ENCODE measurements at places on chromosomes 11 and 22. TPM values are rescaled to one million over a fixed set of nuclear protein-coding genes. Genes with fewer than 3 reads are reported as not detected.

Gene C22orf42
- not detected for total RNA-seq

GRCh38 chr11:76267556-76267955 is 61.3 kb upstream of the WNT11 start:
- no peak overlapping the region for H3K27ac ChIP-seq
- no peak for DNase-seq
- no peaks in the 10 kb centered on the region for H3K36me3 ChIP-seq
- H3K4me3 ChIP-seq = no peak overlapping the region

Gene LRRC55
- total RNA-seq = not detected

- H3K4me1 ChIP-seq = no peaks in the 10 kb centered on the region
- DNase-seq = no peak
- no peaks in the 10 kb centered on the region for H3K36me3 ChIP-seq
- no peak overlapping the region for H3K27ac ChIP-seq
- no peak overlapping the region for H3K4me3 ChIP-seq
Measured at GRCh38 chr22:45526281-45526680, 23.6 kb downstream of the FBLN1 start.

DNA sequence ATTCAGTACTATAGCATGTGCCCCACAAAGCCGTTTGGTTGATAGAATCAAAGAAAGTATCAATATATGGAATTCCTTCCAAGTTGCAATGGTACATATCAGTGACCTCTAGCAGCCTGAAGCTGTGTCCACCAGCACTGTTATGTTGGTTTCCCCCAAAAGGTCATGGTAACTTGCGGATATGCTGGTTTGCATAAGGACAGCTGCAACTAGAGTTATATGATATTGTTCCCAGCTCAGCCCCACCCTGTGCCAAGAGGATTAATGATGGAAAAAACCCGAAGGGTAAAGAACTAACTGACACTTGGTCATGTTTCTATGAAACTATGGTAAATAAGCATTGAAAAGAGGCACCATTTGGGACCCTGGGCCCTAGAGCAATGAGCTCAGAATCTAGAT is 93.5 kb downstream of the PDHX start:
- no peak for DNase-seq
- no peak overlapping the region for H3K27ac ChIP-seq
- no peaks in the 10 kb centered on the region for H3K36me3 ChIP-seq
- peaks cover 4% of the 10 kb centered on the region for H3K27me3 ChIP-seq
- H3K4me1 ChIP-seq = peaks cover 60% of the 10 kb centered on the region
- H3K4me3 ChIP-seq = no peak overlapping the region

Gene CALCA
- total RNA-seq = not detected

DNA sequence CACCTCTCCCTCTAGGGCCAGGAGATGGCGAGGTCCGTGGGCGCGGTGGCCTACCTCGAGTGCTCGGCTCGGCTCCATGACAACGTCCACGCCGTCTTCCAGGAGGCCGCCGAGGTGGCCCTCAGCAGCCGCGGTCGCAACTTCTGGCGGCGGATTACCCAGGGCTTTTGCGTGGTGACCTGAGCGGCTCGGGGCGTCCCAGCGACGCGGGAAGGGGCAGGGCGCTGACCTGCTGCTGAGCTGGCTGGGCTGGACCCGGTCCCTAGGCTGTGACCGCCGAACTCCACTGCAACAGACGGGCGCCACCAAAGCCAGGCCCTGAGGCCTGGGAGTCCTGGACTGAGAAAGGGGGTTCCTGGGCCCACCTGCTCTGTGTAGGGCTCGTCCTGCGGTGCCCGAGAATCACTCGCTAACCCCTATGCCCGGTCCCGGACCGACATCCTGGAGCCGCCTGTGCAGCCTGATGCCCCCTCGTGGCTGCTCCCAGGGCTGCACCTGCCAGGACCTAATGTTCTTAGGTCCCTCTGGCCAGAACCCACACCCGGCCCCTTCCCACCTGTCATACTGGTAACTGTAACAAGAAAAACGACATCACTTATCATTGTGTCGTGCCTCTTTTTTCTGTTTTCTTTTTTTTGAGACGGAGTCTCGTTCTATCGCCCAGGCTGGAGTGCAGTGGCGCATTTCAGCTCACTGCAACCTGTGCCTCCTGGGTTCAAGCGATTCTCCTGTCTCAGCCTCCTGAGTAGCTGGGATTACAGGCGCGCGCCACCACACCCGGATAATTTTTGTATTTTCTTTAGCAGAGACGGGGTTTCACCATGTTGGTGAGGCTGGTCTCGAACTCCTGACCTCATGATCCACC is 15.0 kb downstream of the RHOD start:
- no peaks in the 10 kb centered on the region for H3K36me3 ChIP-seq
- peak overlapping the region; percentile 3 for H3K4me3 ChIP-seq
- peak; percentile 87 for DNase-seq
- H3K4me1 ChIP-seq = peaks cover 4% of the 10 kb centered on the region

DNA sequence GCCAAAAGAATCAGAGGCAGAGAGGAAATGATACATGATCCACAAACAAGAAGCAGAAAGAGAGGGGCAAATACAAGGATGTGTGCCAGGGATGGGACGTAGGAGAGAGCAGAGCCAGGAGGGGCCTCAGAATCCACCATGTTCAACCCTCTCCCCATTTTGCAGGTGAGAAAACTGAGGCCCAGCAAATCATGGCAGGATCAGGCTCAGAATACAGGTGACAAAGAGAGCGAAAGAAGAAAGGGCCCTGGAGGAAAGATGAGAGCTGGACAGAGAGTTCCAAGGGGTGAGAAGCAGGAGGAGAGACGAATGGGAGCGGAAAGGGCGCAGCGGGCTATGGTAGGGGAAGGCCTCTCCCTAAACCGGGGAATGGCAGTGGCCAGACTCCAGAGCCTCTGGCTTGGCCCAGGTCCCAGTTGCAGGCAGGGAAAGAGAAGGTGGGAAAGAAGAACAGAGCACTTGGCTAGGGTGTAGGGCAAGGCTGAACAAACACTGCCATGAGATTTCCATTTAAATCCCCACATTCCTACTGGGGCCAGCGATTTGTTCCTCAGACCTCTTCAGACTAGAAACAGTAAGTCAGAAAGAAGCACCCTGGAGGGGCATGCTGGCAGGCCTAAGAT is 44.4 kb upstream of the TSKU start:
- no peaks in the 10 kb centered on the region for H3K4me1 ChIP-seq
- no peak overlapping the region for H3K27ac ChIP-seq
- DNase-seq = no peak
- H3K4me3 ChIP-seq = no peak overlapping the region
- H3K36me3 ChIP-seq = no peaks in the 10 kb centered on the region
- H3K27me3 ChIP-seq = peaks cover 2% of the 10 kb centered on the region

GRCh38 chr22:39114112-39114511 is 17.1 kb downstream of the APOBEC3H start:
- DNase-seq = no peak
- no peaks in the 10 kb centered on the region for H3K36me3 ChIP-seq
- peaks cover 55% of the 10 kb centered on the region for H3K4me1 ChIP-seq
- H3K27me3 ChIP-seq = no peaks in the 10 kb centered on the region
- H3K27ac ChIP-seq = peak overlapping the region; percentile 30

GRCh38 chr11:32388871-32389770 is 46.2 kb downstream of the WT1 start:
- no peak for DNase-seq
- H3K27ac ChIP-seq = no peak overlapping the region
- H3K27me3 ChIP-seq = peaks cover 5% of the 10 kb centered on the region

- peaks cover 50% of the 10 kb centered on the region for H3K27me3 ChIP-seq
- no peak overlapping the region for H3K4me3 ChIP-seq
- no peak overlapping the region for H3K27ac ChIP-seq
- H3K36me3 ChIP-seq = no peaks in the 10 kb centered on the region
Measured at GRCh38 chr22:36702842-36703215, 723 bp downstream of the CACNG2 start.

Gene PARVG
- total RNA-seq = 58.5 TPM

Gene OR5M11
- not detected for total RNA-seq

GRCh38 chr11:107824668-107825369 is 33.8 kb downstream of the SLC35F2 start:
- H3K27me3 ChIP-seq = no peaks in the 10 kb centered on the region
- H3K4me3 ChIP-seq = no peak overlapping the region
- DNase-seq = no peak
- H3K4me1 ChIP-seq = peaks cover 14% of the 10 kb centered on the region

DNA sequence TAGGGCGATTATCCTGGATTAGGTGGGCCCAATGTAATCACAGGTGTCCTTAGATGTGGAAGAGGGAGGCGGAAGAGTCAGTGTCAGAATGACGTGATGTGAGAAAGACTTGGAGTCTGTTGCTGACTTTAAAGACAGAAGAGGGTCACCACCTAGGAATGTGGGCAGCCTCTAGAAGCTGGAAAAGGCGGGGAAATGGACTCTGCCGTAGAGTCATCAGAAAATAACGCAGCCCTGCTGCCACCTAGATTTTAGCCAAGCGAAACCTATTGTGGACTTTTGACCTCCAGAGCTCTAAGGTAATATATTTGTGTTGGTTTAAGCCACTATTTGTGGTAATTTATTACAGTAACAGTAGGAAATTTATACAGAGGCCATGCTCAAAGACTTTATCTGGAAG is 4.8 kb downstream of the DDX10 start:
- H3K36me3 ChIP-seq = peaks cover 8% of the 10 kb centered on the region
- no peak for DNase-seq
- H3K27ac ChIP-seq = no peak overlapping the region
- no peaks in the 10 kb centered on the region for H3K27me3 ChIP-seq
- peaks cover 48% of the 10 kb centered on the region for H3K4me1 ChIP-seq
- no peak overlapping the region for H3K4me3 ChIP-seq

DNA sequence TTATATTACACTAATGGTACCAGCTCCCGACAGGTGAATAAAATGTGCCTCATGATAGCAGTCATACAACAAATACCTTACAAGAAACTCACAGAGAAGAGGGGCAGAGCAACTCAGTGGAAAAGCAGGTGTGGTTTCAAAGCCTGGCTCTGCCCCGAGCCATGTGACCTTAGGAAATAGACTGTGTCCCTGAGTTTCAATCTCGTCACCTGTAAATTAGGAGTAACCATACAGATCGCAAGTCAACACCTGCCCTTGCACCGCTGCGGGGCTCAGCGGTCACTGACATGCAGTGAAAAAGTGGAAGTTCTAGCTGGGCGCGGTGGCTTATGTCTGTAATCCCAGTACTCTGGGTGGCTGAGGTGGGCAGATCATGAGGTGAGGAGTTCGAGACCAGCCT is 11.9 kb upstream of the MRTFA start:
- peak overlapping the region; percentile 9 for H3K27ac ChIP-seq
- no peak for DNase-seq
- H3K4me3 ChIP-seq = no peak overlapping the region
- no peaks in the 10 kb centered on the region for H3K27me3 ChIP-seq
- no peaks in the 10 kb centered on the region for H3K36me3 ChIP-seq
- H3K4me1 ChIP-seq = peaks cover 24% of the 10 kb centered on the region

Gene KRTAP5-7
- not detected for total RNA-seq

GRCh38 chr11:133362156-133362555 is 170.1 kb downstream of the OPCML start:
- no peaks in the 10 kb centered on the region for H3K27me3 ChIP-seq
- H3K4me1 ChIP-seq = no peaks in the 10 kb centered on the region
- no peak for DNase-seq
- no peak overlapping the region for H3K4me3 ChIP-seq
- H3K36me3 ChIP-seq = no peaks in the 10 kb centered on the region
- H3K27ac ChIP-seq = no peak overlapping the region

DNA sequence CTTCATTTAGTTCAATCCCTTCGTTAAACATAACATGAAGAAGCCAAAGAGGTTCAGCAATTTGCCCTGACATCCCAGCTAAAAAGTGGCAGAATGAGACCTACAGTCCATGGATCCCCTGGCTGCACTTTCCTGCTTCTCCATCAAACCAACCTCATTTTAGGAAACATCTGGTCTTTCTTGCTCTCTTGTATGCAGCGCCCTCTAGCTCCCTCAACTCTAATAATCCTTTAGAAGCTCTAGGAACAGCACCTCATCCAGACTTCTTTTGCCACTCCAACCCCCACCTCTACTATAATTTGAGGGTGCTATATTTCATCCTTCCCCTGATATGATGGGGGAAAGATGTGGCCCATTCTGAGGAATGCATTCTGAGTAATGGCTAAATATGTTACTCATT is 7.4 kb downstream of the CNTF start:
- H3K27me3 ChIP-seq = no peaks in the 10 kb centered on the region
- peak; percentile 24 for DNase-seq
- peaks cover 7% of the 10 kb centered on the region for H3K4me1 ChIP-seq
- peaks cover 6% of the 10 kb centered on the region for H3K36me3 ChIP-seq
- no peak overlapping the region for H3K4me3 ChIP-seq
- no peak overlapping the region for H3K27ac ChIP-seq

Gene SLCO2B1
- not detected for total RNA-seq

DNA sequence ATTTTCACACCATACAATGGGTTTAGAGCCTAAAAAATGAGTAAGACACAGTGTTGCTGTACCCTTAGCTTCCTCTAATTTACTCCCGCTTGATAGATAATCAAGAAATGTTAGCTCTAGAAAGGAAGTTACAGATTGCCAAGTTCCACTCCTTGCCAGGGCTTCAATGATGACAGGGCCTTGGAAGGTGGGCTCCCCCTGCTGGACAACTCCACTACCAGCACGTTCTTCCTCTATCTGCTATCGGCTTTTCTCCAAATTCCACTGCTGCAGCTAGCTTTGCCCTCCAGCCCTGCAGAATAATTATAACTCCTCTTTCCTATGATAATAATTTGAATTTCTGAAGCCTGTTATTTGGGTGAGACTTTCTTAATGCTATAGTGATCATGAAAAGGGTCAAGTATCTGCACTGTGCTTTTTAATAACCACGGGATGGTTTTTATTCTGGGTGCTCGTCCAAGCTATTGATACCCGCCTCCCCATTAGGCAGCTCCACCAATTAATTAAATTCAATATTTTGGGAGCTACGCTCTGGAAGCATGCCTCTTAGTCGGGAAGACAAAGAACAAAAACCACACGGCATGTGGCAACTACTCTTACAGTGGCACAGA is 9.0 kb downstream of the SYN3 start:
- H3K27ac ChIP-seq = no peak overlapping the region
- H3K27me3 ChIP-seq = peaks cover 25% of the 10 kb centered on the region

Gene GRK3
- 8.6 TPM for total RNA-seq

- H3K36me3 ChIP-seq = no peaks in the 10 kb centered on the region
- H3K4me1 ChIP-seq = peaks cover 33% of the 10 kb centered on the region
- peak; percentile 32 for DNase-seq
- peak overlapping the region; percentile 74 for H3K27ac ChIP-seq
- H3K27me3 ChIP-seq = no peaks in the 10 kb centered on the region
Measured at GRCh38 chr22:20021196-20022181, 579 bp downstream of the TANGO2 start.

- H3K27me3 ChIP-seq = peaks cover 3% of the 10 kb centered on the region
- H3K27ac ChIP-seq = no peak overlapping the region
- no peak overlapping the region for H3K4me3 ChIP-seq
- no peaks in the 10 kb centered on the region for H3K36me3 ChIP-seq
- H3K4me1 ChIP-seq = no peaks in the 10 kb centered on the region
- DNase-seq = no peak
Measured at GRCh38 chr11:112829971-112830654, 131.1 kb upstream of the NCAM1 start.

All from activated CD4-positive, alpha-beta memory T cell treated with anti-CD3 and anti-CD28 coated beads for 36 hours (primary cell).